Hypothalamus (tissue), 51 donors: ENCODE measurements at places on chromosomes 6 and 20.

- DNase-seq = peak; percentile 80
Observed at GRCh38 chr20:45049438-45049837, 51.5 kb downstream of the KCNS1 start.

DNA sequence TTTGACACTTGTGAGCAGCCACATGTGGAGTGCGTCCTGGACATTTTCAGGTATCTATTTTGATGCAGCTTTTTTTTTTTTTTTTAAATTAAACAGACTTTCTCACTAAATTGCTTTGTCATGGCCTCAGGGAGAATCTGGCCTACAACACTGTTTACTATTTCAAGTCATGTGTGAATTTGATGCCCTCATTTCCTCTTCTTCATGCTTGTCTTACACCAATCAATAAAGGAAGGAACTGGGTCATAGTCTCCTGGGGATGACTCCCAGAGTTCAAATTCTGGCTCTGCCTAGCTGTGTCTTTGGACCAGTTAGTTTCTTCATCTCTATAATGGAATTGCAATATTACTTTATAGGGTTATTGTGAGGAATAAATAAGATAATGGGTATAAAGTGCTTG lies 554.1 kb downstream of the PRKN start:
- no peak for DNase-seq

DNA sequence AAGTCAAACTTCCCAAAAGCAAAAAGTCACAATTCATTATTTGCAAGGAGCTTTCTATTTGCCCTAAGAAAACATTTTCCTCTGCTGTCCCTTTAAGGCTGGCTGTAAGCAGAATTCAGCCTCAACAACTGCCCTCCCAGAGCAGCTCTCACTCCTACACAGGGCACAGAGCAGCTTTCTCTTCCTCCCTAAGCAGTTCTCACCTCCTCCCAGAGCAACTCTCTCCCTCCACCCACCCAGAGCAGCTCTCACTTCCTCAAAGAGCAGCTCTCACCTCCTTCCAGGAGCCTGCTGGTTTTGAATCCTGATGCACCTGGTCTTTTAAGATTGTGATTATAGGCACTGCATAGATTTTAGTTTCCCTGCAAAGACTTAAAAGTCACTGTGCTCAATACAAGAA lies 120.6 kb upstream of the TMEM181 start:
- DNase-seq = no peak

- no peak for DNase-seq
Observed at GRCh38 chr20:15716256-15716655, 857.0 kb downstream of the KIF16B start.

DNA sequence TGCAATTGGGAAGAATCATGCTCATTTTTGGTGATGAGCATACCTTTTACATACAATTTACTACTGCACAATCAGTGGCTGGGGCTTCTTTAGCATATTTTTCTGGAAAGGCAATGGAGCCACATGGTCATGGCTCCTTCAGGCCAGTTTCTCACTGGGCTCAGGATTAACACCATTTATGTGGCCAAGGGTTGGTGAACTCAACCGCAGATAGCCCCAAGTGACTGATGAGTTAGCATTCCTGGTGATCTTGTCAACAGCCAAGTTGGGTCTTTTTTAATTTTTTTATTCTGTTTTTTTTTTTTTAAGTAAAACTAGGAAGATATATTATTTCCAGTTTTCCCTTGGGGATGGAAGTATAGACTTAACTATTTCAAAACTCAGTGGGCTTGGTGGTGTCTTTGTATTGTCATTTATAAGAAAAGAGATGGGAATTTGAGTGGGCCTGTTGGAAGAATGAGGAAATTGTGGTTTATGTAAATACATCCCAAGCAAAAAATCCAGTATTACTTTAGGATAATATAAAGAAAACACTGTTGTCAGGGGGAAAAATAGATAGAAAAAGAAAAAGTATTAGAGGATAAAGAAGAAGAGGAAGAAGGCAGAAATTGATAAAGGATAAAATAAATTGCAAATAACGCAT lies 397.4 kb downstream of the MAFB start:
- no peak for DNase-seq

GRCh38 chr6:150702675-150703074 lies 103.0 kb downstream of the PLEKHG1 start:
- no peak for DNase-seq

- no peak for DNase-seq
Observed at GRCh38 chr6:156396068-156396771, 381.0 kb upstream of the ARID1B start.

DNA sequence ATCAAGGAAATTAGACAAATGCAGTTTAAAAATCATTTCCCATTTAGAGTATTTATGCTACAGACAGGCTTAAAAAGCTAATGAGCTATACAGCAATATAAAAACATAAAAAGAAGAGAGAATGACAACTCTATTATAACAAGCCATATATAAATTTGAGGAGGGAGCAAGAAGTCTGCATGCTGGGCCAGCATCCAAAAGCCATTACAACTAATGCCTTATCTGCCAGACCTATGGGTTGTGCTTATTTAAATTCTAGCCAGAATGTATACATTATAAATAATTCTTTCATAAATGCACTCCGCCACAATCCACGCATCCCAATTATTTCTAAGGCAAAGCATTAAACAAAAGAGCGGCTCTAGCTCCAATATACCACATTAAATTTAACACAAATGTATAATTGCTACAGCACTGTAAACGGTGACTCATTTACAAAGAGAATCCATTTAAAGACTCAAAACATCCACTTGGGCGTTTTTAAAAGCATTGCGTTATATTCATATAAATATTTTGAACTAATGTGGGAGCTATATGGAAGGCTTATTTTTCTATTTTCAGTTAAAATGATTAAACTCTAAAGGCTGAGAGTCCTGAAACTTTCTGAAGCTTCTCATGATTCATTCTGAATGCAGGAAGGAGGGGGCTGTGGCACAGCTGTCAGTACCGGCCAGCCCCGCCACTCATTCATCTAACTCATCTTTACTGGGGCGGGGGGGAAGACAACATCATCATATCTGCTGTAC lies 37.7 kb upstream of the RAB22A start:
- DNase-seq = no peak

- DNase-seq = no peak
Observed at GRCh38 chr20:61464307-61465303, 212.5 kb downstream of the CDH4 start.

GRCh38 chr6:89777455-89777854 lies 42.1 kb downstream of the MDN1 start:
- no peak for DNase-seq

GRCh38 chr6:155112757-155113156 lies 117.6 kb downstream of the TIAM2 start:
- no peak for DNase-seq

- no peak for DNase-seq
Observed at GRCh38 chr6:37985355-37985754, 165.8 kb downstream of the ZFAND3 start.

DNA sequence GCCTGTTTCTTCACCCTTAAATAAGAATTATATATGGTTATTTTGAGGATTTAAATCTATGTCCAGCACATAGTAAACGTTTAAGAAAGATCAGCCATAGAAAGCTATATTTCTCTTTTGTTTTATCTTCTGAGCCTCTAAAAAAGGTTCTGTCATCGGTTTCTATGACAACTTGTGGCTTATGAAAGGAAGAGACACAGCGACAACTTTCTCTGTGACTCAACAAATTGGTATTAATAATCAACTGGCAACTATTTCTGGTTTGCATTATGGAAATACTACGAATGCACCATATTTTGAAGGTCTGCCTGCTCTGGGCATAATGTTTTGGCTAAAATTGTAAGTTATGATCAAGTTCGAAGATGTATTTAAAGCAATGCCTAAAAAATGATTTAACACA lies 751.0 kb downstream of the CD109 start:
- no peak for DNase-seq

DNA sequence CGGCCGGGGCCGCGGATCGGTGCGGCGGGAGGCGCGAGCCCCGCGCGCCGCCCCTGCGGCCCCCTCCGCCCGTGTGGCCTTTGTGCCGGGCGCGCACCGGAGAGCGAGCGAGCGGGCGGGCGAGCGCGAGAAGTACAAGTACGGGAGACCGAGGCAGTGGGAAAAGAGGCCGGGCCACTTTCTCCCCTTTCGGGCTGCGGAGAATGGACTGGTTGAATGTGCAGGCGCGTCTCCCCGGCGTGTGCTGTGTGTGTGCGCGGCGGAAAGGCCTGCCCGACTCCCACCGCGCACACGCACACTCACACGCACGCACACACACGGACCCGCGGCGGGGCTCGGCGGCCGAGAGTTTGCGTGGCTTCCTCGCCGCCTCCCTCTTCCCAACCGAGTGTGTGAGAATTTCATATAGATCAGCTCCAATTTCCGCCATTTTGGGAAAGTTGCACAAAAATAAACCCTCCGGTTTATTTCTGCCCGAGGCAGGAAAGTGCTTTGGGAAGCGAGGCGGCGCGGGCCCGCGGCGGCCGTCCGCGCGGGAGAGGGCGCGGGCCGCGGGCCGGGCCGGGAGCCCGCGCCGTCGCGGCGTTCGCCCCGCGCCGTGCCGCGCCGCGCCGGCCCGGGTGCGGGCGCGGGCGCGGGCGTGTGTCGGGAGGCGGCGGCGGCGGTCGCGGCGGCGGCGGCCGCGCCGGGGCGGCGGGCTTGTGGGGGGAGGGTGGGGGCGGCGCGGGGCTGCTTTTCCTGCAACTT lies 1.1 kb downstream of the L3MBTL3 start:
- DNase-seq = peak; percentile 15

DNA sequence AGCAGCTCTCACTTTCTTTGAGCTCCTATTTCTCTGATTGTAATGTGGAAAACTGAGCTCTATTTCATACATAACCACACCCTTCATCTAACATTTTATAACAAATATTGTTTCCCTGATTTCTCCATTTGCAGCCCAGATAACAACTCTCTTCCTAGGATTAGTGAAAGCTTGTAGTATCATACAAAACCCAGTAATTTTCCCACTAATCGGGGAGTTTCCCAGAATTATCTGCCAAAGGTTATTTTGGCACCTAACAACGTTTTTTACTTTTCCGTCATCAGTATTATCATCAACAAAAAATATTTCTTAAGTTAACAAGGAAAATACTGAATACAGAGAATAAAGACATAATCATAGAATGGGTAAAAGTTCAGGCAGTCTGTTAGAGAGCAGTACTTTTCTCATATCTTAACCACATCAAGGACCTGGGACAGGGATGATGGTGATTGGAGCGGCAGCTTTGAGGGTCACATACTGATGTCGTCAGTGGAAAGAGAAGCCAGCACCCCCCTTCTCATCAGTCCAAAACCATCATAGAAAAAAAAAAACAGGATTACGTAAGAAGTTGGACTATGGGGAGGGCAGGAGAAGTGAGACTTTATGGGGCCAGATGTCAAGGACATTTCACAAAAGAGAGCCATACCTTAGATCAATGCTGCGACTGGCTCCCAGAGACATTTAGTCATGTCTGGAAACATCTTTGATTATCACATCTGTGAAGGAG lies 166.1 kb upstream of the TNFAIP3 start:
- no peak for DNase-seq
